ENCODE measurements at places on chromosomes 13 and 19.

DNA sequence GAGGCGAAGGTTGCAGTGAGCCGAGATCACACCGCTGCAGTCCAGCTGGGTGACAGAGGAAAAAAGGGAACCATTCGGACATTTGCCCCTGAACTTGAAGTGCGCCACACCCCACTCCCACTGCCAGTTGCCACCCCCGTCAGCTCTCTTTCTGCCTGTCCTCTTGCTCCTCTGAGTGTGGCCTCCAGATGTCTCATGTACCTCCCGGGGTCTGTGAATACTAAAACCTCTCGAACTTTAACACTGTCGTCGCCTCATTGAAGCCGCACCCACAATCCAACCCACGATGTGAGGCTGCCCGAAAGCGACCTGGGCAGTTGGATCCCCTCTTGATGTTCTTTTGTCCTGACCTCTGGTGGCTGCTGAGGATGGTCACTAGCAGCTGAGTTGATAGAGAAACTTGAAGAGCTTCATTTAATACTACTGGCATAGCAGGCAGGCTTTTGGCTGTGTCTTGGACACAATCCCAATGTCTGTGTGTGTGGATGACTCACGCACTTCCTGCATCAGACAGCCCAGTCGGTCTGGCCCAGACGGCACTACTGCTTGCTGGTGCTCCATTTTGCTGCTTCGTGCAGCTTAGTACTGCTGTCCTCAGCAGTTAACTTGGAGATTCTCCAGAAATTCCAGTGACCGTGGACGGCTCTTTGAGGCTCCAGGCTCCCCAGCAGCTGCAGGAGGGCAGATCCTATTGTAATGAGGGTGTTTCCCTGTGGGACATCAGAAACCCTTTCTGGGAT is 4.2 kb downstream of the FPR3 start:
- DNase-seq, result no peak

- no peak for DNase-seq
These were observed 18.2 kb upstream of the PTBP1 start for GRCh38 chr19:778910-779653.

DNA sequence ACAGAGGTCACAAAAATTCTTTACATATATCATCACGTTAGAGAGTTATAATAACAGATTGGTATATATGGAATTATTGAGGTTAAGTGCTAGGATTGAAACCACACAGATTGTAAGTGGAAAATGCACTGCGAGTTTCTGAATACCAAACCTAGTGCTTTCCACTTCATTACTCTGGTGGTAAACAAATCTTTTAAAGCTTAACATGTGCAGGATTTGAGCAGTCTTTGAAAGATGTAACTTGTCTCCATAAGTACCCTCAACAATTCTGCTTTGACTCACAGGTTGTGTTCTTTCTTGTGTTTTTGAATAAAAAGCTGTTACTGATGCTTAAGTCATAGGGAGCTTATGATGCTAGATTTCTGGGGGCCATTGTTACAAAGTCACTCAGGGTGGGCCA is 314.7 kb upstream of the DACH1 start:
- no peak for DNase-seq

GRCh38 chr13:92175330-92175729 is 776.9 kb downstream of the GPC5 start:
- peak; percentile 29 for DNase-seq

GRCh38 chr13:107348471-107348870 is 780.5 kb upstream of the ARGLU1 start:
- DNase-seq, result no peak

DNA sequence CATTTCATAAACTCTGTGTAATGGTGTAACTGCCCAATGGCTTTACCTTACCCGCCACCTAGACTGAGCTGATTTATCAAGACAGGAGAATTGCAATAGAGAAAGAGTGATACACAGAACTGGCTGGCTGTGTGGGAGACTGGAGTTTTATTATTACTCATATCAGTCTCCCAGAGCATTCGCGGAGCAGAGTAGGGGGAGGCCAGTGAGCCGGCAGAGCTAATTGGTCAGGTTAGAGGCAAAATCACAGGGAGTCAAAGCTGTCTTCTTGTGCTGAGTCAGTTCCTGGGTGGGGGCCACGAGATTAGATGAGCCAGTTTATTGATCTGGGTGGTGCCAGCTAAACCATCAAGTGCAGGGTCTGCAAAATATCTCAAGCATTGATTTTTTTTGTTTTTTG is 23.4 kb upstream of the SLITRK1 start:
- no peak for DNase-seq

DNA sequence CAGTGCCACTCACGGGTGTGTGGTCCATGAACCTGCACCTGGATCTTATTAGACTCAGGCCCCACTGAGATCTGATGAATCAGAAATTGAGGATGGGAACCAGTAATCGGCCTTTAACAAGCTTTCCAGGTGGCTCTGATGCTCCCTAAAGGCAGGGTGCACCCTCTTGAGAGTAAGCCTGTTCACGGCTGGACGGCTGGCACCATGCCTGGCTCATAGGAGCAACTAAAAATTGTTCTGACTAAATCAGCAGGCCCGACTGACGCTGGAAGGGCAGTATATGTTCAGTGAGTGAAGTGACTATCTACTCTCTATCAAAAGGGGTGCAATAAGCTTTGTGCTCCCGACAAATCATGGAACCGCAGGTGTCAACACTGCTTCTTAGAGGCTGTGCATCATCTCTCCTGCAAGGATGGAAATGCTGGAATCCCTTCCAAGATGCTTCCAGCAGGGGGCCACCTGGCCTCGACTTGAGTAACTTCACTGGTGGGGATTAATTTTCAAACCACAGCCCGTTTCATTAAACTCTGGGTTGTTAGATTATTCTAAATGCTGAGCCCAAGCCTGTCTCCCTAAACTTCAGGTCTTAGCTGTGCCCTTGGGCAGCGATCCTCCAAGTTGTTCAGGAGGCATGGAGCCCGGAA is 28.4 kb downstream of the TMTC4 start:
- peak; percentile 80 for DNase-seq

DNA sequence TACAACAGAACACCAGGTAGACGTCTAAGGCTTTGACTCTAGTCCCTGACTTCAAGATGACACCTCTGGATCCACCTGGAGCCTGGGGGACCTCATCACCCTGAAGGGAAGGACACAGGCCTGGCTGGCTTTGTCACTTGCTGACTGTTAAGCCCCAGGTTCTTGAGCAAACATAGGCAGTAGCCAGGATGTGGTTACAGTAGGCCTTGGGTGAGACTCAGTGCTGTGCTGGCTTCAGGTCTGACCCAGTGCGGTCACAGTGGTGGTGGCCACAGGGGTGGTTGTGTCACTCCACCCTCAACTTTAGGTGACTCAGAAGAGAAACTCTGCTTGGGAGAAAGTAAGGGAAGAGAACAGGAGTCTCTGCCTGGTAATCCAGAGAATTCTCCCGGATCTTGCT is 497.8 kb downstream of the UQCRFS1 start:
- no peak for DNase-seq

DNA sequence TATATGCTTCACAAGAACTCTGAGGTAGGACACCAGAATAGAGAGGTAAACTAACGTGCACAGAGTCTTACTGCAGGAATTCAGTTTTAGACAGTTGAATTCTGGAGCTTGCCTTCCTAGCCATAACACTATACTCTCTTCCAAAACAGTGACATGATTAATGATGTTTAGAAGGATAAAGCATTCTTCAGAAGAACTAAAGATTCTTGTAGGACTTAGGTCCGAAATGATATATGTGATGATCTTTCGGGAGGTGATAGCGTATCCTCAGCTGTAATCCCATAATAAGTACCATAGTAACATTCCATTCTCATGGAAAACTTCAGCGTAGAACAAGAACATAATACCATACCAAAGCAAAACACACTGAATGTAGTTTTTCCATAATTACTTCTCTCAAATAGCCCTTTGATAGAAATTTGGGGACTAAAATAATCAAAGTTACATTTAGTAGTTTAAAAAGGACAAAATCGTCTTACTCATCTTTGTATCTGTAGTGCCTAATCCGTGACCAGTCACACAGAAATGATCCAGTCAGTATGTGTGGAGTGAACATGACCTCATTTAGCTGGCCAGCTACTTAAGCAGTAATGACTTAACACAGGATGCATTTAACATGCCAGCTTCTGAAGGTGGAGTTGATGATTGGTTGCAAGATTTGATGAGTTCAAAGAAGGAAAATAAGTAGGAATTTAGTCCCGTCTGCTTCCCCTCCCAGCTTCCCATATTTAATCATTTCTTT is 38.4 kb downstream of the PIBF1 start:
- DNase-seq, result no peak

DNA sequence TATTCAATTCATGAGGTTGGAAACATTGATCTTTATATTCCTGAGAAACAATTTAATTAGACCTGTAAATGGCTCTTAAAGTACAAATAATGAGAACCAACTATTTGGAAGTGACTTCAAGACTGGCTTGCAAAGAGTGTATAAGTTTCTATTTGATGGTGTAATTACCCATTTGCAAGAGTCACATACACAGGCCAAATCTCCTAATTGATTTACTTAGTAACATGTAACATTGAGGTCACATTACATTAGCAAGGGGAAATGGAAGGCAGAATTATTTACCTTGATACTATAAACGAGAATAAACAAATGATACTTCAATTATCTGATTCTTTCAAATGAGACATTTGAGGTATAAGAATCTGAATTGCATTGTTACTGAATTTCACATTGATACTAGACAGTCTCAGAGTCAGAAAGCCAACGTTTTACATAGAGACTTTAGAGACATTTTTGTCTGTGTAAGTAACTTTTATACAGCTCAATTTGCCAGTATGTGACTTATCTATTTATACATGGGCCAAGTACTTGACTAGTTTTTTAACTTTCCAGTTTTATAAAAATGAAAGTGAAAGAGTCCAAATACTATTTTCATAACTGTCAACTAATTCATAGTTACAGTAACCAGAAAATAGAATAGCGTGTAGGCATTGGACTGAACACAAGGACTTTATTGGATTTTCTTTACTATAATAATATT is 95.6 kb upstream of the RFC3 start:
- no peak for DNase-seq

- no peak for DNase-seq
These were observed 7.5 kb upstream of the ISYNA1 start for GRCh38 chr19:18445262-18445948.

DNA sequence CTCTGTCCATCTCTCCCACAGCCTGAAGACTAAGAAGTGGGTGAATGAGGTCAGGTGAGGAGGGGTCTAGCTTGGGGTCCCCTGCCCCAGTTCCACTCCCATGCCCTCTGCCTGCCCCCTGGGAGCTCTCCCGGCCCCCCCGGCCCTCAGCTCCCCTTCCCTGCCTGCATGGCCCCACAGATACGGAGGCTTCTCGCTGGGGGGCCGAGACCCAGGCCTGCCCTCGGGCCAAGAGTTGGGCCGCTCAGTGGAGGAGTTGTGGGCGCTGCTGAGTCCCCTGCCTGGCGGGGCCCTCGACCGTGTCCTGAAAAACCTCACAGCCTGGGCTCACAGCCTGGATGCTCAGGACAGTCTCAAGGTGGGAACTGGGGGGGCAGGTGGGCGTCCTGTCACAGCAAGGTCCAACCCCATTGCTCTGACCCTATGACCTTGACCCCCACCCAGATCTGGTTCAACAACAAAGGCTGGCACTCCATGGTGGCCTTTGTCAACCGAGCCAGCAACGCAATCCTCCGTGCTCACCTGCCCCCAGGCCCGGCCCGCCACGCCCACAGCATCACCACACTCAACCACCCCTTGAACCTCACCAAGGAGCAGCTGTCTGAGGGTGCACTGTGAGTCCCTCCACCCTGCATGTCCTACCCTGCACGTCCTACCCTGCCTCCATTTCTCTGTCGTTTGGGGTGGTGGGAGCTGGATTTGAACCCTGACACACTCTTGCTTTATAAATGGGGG is 10.9 kb upstream of the ARHGAP45 start:
- DNase-seq, result no peak

DNA sequence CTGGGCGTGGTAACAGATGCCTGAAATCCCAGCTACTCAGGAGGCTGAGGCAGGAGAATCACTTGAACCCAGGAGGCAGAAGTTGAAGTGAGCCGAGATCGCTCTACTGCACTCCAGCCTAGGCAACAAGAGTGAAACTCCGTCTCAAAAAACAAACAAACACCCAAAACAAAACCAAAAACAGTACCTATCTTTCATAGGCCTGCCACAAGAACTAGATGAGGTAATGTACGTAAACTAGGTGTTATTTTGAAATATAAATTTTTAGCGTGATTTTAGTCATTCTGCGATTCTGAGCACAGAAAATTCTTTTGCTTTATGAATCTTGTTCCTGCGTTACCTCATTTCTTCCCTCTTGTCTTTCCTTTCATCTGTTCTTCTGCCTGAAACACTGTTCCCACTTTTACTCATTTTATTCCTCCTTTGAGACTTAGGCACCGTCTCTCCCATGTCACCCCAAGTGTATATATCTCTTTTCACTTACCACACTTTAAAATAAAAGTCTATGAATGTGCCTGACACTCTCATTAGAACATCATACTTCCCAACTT is 238.2 kb upstream of the HTR2A start:
- DNase-seq, result no peak

DNA sequence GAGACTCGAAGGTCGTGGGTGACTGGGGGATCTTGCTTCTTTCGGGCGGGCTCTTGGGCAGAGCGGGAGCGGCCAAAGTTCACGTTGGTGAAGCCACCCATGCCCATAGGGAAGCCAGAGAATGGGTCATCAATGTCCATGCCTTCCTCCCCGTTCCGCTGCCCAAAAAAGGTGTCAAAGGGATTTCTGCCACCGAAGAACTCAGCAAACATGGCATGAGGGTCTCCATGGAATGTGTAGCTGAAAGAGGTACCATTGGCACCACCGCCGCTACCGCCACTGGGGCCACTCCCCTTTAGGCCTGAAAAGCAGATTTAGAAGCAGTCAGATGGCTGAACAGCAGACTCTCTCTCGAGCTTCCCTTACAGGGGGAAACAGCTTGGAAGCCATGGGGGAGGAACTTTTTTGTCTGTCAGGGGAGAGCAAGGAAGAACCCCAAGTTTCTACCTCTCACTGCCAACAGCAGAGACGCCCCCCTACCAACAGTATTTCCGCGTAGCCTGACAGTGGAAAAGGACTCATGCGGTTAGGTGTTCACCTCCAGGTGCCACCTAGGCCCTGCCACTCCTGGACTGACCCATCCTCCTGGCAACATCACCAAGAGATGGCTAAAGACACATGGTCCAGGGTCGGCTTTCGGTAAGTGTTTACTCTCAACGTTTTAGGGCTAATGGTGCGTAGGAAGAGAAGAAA is 1.3 kb downstream of the DNAJB1 start:
- no peak for DNase-seq

DNA sequence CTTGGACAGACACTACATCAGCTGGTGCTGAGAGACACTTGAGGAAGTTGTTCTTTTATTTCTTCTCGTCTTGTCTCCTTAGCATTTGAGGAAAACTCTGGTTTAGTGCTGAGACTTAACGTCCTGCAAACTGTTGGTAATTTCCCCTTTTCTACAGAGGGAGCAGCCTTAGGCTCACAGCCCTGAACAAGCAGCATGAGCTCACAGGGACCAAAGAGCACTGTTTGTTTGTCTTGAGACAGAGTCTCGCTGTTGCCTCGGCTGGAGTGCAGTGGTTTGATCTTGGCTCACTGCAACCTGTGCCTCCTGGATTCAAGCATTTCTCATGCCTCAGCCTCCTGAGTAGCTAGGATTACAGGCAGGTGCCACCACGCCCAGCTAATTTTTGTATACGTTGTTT is 5.5 kb downstream of the ZNF805 start:
- DNase-seq, result no peak

GRCh38 chr19:34265221-34265650 is 10.9 kb downstream of the GARRE1 start:
- no peak for DNase-seq

GRCh38 chr13:48920730-48921129 is 55.0 kb upstream of the FNDC3A start:
- DNase-seq, result no peak
